D721Med (cell line): ENCODE measurements at places on chromosomes 4 and X.

DNA sequence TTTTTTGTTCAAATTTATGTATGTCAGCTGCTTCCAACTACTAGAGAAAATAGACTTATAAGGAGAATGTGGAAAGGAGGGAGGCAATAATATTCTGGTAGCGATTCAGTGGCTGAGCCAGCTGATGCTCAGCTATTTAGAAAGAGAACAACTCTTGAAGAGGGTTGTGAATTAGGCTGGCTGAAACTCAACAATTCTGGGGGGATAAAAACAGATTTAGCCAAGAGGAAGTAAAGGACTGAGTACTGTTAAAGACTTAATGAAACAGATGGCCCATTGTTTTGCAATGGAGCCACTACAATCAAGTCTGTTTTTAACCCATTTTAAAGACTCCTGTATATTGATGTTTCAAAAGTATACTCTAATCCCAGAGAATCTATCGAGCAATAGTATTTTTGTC lies 1058.9 kb downstream of the C4orf33 start:
- no peak for DNase-seq

- DNase-seq, result no peak
Observed at GRCh38 chrX:109862433-109862832, 129.4 kb upstream of the ACSL4 start.

DNA sequence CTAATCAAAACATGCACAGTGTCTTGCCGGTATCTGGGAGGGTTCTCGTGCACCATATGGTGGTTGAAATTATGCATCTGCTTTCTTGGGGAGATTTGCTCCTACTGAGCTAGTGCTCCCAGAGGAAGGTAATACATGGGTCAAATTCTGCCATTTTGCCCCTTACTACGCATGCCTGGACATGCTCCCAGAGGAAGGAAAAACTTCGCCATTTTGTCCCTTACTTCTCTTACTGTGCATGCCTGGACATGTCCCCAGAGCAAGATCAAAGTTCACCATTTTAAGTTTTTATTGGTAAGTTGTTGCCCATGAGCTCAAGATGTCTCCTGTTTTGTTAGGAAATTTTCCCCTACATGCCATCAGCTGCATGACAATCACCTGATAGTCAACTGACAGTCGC lies 252.1 kb upstream of the KLHL4 start:
- no peak for DNase-seq

- no peak for DNase-seq
Observed at GRCh38 chrX:68147848-68148247, 285.4 kb downstream of the OPHN1 start.

DNA sequence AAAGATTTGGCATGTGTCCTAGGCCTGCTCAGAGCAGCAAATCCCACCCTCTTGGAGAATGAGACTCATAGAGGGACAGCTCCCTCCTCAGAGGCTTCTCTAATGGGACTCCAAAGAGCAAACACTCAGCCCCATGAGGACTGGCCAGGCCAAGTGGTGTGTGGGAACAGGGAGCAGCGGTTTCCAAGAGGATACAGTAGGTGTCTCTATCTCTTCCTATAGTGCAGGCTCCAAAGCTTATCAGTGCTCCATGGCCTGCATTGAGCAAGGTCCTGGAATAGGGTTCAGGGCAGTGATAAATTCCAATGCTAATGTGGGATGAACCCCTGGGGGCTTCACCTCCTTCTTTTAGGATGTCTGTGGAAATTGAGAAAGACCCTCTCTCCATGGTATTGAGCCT lies 15.7 kb upstream of the MAGEA10 start:
- DNase-seq, result no peak

DNA sequence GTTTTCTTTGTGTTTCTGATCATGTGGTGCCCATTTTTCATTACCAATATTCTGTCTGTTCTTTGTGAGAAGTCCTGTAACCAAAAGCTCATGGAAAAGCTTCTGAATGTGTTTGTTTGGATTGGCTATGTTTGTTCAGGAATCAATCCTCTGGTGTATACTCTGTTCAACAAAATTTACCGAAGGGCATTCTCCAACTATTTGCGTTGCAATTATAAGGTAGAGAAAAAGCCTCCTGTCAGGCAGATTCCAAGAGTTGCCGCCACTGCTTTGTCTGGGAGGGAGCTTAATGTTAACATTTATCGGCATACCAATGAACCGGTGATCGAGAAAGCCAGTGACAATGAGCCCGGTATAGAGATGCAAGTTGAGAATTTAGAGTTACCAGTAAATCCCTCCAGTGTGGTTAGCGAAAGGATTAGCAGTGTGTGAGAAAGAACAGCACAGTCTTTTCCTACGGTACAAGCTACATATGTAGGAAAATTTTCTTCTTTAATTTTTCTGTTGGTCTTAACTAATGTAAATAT lies 110.4 kb downstream of the IL13RA2 start:
- no peak for DNase-seq

- DNase-seq, result no peak
Observed at GRCh38 chr4:71277353-71277752, 61.5 kb upstream of the SLC4A4 start.

GRCh38 chr4:1985780-1986577 lies 22.8 kb downstream of the NELFA start:
- DNase-seq, result peak; percentile 5

DNA sequence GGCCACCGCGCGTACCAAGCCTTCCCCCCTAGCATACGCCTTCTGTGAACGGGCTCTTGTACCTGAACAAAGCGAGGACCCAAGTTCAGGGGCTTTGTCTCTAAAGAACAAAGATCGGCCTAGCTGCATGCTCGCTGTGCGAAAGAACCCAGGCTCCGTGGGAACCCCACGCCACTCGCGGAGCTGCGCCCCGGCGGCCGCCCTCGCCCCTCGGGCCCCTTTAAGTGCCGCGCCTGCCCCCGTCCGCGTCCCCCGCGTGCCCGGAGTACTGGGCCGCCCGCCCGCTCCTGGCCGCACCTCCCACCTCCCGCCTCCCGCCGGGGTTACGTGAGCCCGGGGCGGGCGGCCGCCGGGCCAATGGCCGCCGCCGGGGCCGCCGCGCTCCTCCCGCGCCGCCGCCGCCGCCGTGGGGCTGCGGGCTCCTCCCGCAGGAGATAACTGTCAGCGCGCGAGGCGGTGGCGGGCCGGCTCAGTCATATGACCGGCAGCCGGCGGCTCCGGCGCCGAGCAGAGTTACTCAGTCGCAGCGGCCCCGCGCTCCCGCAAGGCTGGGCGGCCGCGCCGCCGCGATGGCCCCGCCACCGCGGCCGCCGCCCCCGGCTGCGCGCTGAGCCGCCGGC lies at the start of gene FNIP2:
Gene FNIP2 (plus strand): TSS at position 472 of the 620 bp plus-strand sequence. CDS start 187 bp downstream, outside the sequence.
- peak; percentile 53 for DNase-seq

GRCh38 chr4:155658681-155659064 lies 8.0 kb upstream of the GUCY1A1 start:
- no peak for DNase-seq

- DNase-seq, result no peak
Observed at GRCh38 chr4:120841580-120841979, 80.9 kb downstream of the PRDM5 start.

- DNase-seq, result no peak
Observed at GRCh38 chr4:7199771-7200441, 7.6 kb downstream of the SORCS2 start.

DNA sequence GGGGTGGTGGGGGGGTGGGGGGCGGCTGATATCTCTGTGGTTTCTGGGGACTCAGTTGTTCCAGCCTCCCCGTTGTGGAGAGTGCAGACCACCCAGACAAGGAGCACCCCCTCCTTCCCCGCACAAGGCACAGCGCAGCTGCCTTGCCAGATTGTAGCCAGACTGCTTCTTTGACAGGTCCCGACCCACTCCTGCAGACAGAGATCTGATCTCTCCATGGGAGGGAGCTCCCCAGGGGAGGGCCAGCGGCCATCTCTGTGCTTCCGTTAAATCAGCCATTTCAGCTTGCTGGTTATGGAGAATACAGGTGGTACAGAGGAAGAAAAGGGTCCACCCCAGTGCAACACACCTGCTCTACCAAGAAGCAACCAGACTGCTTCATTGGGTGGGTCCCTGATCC lies 80.8 kb downstream of the FGF16 start:
- DNase-seq, result no peak

DNA sequence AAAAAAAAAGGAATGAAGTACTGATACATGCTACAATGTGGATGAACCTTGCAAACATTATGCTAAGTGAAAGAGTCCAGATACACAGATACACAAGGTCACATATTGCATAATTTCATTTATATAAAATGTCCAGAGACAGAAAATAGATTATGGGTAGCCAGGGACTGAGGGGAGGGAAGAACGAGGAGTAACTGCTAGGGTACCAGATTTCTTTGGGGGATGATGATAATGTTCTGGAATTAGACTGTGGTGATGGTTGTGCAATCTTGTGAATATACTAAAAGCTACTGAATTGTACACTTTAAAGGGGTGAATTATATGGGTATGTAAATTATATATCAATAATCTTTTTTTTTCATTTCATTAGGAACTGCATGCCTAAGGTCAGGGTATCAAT lies 20.8 kb upstream of the AP1AR start:
- DNase-seq, result no peak

GRCh38 chrX:153909024-153909979 lies 4.8 kb downstream of the AVPR2 start:
- no peak for DNase-seq

- no peak for DNase-seq
Observed at GRCh38 chr4:83454686-83455085, 937 bp downstream of the HELQ start.

DNA sequence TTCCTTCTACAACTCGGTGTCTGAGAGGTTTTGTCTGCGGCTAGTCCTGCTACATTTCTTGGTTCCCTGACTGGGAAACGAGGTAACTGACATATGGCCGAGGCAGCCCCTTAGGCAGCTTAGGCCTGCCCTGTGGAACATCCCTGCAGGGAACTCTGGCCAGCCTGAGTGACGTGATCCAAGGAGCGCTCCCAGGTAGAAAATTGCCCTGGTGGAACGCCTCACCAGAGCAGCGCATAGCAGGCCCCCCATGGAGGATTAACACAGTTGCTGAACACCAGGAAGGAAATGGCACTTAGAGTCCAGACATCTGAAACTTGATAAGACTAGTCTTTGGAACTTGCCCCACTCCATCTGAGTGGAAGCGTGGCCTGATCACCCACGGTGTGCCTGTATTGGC lies 837.4 kb upstream of the NDST4 start:
- DNase-seq, result no peak

DNA sequence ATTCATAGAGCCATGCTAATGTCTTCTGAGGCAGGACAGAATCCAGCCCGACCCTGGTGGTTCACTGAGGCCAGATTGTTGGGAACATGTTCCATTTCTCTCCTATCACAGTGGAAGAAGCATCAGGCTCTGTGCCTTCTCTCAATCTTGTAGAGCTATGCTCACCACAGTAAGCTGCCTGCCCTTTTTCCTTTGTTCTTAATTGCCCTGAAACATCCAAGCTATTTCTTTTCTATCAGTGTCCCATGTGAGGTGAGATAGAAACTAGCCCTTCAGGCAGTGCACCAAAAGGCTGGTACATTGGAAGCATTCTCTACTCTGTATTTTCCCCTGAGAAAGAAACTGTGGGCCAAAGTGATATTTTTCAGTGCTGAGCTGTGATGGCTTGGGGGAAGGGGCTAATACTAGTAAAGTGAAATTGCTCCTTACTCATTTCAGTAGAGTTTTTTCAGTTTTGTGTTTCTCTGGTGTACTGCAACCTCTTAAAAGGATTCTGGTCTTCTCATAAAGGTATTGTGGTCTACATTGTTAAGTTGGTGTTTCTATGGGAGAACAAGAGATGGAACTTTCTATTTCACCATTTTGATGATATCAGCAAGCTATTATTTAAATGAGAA lies 611.2 kb downstream of the RPA4 start:
- DNase-seq, result no peak

DNA sequence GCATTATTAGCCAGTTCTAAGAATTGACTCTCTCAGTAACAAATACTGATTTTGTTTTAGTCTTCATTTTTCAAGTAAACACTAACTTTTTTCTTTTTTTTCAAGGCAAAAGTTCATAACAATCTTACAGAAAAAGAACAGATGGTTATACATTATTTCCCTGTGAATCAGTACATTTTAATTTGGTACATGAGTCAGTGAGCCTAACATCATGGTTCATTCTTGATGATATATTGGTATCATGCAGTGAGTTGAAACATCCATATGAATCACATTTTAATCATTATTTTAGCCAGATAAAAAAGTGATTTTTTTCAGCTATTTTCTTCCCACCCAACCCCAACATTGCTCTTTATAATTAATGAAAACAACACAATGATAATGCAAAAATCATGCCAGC lies 184.3 kb upstream of the TACR3 start:
- DNase-seq, result no peak

GRCh38 chr4:14867847-14868246 lies 134.4 kb upstream of the CPEB2 start:
- no peak for DNase-seq

- no peak for DNase-seq
Observed at GRCh38 chr4:6017800-6018199, 431 bp downstream of the C4orf50 start.

DNA sequence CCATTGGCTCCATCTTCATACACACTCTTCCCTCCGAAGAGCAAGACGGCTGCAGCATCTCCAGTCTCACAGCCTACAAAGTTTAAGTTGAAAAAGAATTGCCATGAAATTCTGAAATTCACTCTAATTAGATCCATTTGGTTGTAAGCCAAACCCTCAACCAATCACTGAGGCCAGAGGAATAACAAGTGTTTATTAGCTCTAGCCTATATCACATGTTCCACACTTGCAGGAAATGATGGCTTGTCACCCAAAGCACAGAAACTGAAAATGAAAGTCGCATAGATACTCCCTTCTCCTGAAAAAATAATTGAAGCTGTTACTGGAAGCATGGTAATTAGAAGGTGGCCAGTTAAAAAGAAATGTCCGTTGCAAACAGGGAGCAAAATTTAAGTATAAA lies 1071.8 kb downstream of the CCSER1 start:
- no peak for DNase-seq

DNA sequence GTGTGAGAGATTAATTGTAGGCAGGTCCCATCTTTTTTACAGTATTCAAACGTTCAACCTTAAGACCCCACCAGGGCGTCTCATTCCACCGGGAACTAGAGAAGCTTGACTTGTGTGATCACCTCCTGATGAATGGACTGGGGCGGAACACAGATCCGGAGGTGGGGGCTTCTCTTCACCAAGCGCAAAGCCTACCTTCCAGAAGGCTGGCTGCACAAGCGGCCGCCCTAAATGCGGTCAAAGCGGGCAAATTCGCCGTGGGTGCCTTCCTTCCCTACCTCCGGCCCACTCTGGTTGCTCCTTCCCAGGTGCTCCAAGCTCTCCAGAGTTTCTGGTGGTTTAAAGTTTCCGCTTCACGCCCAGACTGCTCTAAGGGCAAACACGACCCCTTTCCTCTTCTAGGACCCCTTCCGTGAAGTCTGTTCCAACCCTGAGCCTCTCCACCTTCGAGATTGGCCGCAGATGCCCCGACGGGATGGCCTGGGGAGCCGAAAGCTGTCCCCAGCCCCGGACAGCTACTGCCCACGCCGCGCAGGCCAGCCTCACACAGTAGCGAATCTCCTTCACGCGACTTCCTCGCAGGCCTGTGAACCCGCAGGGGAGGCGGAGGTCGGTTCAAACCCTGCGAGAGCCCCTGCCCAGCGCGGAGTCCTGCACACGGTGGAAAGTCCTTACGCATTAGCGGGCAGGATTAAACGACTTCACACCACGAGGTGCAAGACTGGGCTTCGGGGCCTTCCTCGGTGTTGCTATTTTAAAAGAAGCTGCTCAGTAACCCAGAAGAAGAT lies 1.6 kb upstream of the WWC2 start:
- DNase-seq, result no peak

GRCh38 chrX:1946974-1947373 lies 332.1 kb downstream of the ASMT start:
- no peak for DNase-seq

- no peak for DNase-seq
Observed at GRCh38 chr4:31390849-31391248, 670.7 kb downstream of the PCDH7 start.

GRCh38 chr4:138192113-138192512 lies 50.0 kb downstream of the SLC7A11 start:
- DNase-seq, result no peak
